ENCODE measurements at places on chromosomes 6 and 20. TPM values are rescaled to one million over a fixed set of nuclear protein-coding genes. Genes with fewer than 3 reads are reported as not detected.

Gene C6orf52
- total RNA-seq = 1.7 TPM

Gene RNF8
- 27.3 TPM for total RNA-seq

Gene HLA-DRB5
- total RNA-seq = not detected

Gene DACT2
- total RNA-seq = 0.06 TPM

Gene ARMH2
- not detected for total RNA-seq

Gene OTOR
- total RNA-seq = not detected

Gene CCN5
- 34.3 TPM for total RNA-seq

Gene PBOV1
- not detected for total RNA-seq

Gene MCCD1
- total RNA-seq = not detected

Gene NELFE
- total RNA-seq = 99.5 TPM

Gene ARFGEF3
- 0.63 TPM for total RNA-seq

Gene PAK5
- total RNA-seq = not detected

Gene SEL1L2
- total RNA-seq = not detected

Gene C6orf163
- 0.09 TPM for total RNA-seq

Gene AAR2
- 40.1 TPM for total RNA-seq
